ENCODE measurements at places on chromosomes 3 and 15.

DNA sequence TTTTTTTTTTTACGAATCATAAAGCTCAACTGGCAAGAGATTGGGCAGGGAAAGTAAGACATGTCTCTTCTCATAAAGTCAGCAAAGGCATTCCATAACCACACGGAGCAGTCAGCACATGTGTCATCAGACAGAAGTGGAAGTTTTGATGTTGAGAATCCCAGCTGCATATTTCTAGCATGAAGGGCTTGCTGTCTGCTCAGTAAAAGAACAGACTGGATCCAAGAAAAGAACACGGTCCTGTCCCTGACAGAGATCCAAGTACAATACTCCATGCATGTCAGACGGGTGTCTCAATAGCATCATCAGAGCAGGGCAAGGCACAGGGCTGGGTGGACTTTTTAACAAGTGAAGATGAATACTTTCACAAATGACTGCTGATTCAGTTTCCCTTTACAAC, 38.2 kb downstream of the ABI3BP start:
- DNase-seq = peak; percentile 96

DNA sequence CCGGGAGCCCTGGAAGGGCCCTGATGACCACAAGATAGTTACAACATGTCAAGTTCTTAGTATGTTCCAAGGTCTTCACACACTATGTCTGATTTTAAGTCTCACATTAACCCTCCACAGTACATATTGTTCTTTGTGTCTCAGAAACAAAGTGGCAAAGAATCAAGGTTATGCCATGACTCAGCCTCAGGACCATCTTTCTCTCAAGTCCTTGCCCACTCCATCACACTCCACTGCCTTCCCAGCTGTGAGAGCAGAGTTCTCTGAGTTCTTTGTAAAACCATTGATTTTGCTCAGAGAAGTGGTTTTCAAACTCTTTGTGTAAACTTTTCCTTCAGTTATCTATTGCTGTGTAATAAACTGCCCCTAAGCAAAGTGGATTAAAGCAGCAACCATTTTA, 67.9 kb upstream of the C3orf80 start:
- DNase-seq = no peak

- DNase-seq = peak; percentile 54
Measured at GRCh38 chr3:194348354-194348753, 2.8 kb downstream of the CPN2 start.

GRCh38 chr3:114329823-114330222, 36.0 kb downstream of the TIGIT start:
- DNase-seq = no peak

- no peak for DNase-seq
Measured at GRCh38 chr3:194999491-194999890, 271.5 kb downstream of the XXYLT1 start.

DNA sequence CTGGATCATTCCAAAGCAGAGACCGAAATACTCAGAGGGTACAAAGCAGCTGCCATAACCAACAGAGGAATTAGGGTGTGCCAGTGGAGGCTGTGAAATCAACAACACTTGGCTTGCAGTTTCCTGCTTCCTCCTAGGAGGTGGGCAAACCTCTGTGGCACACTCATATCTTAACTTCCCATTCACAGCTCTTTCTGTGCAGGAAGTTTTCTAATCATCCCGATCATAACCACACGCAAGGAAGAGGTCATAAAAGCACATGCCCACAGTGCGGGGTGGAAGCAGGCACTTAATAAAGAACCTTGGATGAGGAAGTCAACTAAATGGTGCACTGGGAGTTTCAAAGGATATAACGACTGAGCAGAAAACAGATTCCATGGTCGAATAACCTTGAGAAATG, 5.1 kb downstream of the SCAMP2 start:
- DNase-seq = no peak

DNA sequence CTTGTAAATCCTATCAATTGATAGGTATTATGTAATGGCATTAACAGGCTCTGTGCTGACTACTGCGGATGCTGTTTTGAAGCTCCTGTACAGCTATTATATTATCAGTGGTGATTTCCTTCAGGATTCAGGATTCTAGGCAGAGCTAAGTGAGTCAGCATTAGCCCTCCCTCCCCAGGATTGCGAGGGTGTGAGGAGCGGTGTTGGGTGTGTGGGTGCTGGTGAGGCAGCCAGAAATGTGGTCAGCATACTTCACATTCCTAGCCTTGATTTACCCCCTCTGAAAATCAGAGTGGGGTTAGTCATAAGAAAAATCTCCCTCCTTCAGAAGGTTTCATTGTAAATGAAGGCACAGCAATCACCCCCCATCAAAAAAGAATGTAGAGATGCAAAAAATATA, 72.5 kb downstream of the SNTN start:
- DNase-seq = peak; percentile 97

Data from fibroblast of skin of right quadriceps (primary cell).